IPS-NIHi11 (cell line): ENCODE measurements at places on chromosomes 5 and 9.

- no peak for DNase-seq
Observed at GRCh38 chr5:153952893-153953292, 85.8 kb downstream of the FAM114A2 start.

- no peak for DNase-seq
Observed at GRCh38 chr9:103734471-103734870, 359.6 kb upstream of the SMC2 start.

GRCh38 chr9:133696071-133696472, 42.1 kb downstream of the SARDH start:
- no peak for DNase-seq

GRCh38 chr5:28766565-28767158, 1728.3 kb upstream of the CDH9 start:
- DNase-seq: peak; percentile 9

DNA sequence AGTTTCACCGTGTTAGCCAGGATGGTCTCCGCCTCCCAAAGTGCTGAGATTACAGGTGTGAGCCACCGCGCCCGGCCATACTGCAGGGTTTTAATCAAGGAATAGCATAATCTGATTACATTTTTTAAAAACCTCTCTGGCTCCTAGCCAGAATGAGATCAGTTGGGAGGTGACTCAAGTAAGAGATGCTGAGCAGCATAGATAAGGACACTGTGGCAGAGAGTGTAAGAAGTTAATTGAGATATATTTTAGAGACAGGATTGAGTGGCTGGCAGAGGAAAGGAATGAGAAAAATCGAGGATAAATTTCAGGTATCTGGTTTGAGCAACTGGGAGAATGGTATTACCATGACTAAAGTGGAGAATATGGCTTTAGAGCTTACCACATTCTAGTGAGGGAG, 7.3 kb upstream of the RIGI start:
- DNase-seq: no peak
